ENCODE measurements at places on chromosomes 7 and 10.

DNA sequence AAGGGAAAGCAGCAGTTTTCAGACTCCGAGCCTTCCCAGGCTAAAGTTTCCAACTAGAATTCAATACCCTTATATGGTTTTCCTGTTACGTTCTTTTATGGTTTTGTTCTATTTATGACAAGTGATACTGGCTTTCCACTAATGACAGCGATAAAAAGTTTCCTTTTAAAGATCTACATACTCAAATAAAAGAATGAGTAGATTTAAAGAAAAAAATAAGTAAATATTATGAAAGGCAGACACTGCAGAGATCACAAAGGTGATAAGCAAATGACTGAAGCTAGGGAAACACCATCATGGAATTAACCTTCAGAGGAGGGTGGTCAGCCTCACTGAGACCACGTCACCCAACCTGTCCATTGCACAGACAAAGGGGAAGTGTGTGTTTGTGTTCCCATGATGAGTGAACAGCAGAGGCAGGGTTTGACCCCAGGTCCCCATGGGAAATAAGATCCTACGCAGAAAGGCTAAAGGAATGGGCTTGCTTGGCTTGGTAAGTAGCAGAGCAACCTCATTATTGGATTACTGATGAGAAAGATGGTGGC, 4.0 kb downstream of the VSIR start:
- DNase-seq, result no peak

DNA sequence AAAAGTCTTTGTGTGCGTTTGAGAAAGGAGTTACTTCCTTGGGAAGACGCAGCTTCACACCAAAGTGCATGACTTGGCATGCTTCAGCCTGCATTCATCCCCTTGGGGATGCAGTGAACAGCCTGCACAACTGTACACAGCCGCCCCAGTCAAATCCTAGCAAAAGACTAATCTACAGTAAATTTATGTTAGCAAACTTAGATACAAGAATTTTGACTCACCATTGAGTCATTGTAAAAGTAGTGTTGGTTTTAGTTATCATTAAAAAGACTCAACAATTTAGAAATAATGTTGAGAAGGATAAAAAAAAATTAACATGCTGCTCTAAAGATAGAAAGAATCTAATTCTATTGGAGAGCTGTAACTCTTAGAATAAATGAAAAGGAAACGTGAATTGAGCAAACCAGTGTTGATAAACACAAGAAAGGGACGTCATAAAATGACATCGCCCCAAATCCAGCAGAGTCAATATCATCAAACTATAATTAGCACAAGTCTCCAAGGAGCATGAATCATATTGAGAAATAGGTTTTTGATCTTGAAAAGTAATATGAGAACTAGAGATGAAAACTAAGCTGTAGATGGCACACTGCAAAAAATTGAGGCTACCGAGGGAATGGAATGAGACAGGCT, 11.9 kb upstream of the OPTN start:
- DNase-seq, result no peak

GRCh38 chr10:132199854-132200311, 13.1 kb downstream of the DPYSL4 start:
- no peak for DNase-seq

GRCh38 chr7:87935384-87935706, 1.3 kb downstream of the ADAM22 start:
- no peak for DNase-seq

DNA sequence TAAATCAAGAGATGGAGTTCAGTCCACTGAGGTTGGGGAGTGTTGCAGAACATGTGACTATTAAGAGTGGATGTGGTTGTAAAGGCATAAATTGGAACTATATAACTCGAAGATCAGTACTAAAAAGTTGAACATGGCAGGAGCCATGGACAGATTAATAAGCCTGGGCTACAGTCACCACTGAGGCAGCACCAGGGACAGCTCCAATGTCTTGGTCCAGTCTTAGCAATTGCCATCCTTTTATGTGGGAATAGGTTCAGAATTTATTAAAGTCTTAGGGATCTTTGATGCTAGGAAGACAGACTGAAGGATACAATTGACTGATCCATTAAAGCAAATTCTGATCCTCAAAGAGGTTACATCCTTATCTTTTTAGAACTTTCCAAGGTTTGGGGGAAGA, 156.6 kb downstream of the ADRA2A start:
- no peak for DNase-seq

DNA sequence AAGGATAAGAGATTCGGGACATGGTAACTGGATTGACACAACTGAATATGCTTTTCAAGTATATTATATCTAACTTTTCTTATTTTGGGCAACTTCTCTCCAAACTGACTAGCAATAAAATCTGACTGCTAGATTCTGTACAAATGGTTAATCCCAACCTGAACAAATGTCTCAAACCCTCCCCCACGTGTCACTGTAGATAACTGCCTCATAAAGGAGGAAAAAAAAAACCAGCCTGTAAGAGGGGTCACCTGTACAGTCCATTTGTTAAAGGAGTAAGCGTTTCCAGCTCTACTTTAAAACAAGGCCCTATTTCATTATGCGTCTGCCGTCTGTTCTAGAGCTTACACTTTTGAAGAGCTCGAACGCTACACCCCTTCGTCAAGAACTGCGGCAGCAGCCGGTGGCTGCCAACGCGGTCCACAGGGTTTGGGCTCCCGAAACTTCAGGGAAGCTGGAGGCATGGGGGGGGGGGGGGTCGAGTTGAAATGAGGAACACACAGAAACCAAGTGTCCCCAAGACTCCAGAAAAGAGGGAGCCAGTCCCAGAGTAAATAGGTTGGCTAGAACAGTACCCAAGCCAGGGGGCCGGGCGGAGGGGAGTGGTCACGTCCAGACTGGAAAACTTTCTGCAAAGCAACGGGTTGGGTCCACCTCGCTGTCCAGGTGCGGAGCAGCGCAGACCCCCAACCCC, 492 bp downstream of the COG5 start:
- no peak for DNase-seq

GRCh38 chr7:135711139-135711469, 16.9 kb downstream of the SLC13A4 start:
- no peak for DNase-seq

DNA sequence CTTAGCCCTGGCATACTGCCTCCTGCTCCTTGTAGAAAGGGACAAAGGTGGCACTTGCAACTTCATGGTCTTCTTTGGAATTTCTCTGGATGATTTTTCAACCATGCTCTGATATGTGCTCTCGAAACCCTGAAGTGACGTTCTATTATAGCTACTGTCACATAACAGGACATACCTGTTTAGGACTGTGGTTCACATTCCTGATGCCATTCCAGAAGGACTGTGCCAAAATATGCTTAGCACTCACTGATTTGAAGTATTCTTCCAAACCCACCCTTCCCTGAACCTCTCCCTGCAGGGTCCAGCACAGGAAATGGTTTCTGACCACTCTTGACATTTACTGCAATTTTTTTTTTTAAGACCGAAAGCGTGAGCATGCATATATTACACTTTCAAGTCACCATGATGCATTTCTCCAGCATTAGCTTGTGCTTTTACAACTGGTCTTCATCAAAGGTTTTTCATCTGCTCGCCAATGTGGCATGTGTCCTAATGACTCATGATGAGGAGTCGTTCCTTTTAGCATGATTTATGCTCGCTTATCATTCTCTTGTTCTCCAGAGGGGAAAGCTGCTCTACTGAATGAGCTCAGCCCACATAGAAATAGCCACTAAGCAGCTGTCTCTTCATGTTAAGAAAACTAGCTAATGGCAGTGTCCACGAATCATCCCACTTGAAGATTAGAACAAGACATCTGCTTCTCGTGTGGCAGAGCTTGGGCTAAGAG, 135.2 kb downstream of the ADAM12 start:
- no peak for DNase-seq

DNA sequence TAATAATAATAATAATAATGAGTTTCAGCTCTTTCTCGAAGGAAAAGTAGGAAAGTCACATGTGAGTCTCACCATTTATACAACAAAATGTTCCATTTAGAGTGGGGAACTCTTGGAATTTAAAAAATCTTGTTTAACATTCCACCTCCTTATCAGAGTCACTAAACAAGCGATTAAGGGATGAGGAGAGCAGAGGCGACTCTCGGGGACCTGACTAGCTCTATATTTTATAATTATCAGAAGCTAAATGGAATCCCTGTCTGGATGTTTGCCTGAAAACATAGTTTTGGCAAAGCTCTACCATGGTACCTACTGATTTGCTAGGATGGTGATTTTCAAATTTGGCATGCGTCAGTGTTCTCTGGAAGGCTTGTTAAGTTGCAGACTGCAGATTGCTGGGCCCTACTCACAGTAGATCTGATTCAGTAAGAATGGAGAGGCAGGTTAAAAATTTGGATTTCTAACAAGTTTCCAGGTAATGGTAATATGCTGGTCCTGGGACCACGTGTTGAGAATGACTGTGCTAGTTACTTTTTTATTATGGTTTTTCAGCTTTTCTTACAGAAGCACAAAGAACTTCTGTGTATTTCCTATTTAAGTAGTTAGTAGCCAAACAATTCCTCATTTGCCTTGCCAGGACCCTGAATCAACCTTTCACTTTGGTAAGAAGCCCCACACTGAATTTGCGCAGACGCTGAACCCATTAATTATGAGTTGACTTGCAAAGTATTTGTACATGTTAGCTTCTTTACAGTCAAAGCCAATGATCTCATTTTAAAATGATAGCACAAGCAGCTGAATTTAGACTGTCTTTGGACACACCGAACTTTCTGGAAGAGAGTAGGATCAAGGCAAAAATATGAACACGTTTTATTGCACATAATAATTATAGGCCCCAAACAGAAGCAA, 39.5 kb downstream of the CPED1 start:
- no peak for DNase-seq

- DNase-seq, result no peak
These were observed 5.0 kb upstream of the AQP1 start for GRCh38 chr7:30906515-30907240.

DNA sequence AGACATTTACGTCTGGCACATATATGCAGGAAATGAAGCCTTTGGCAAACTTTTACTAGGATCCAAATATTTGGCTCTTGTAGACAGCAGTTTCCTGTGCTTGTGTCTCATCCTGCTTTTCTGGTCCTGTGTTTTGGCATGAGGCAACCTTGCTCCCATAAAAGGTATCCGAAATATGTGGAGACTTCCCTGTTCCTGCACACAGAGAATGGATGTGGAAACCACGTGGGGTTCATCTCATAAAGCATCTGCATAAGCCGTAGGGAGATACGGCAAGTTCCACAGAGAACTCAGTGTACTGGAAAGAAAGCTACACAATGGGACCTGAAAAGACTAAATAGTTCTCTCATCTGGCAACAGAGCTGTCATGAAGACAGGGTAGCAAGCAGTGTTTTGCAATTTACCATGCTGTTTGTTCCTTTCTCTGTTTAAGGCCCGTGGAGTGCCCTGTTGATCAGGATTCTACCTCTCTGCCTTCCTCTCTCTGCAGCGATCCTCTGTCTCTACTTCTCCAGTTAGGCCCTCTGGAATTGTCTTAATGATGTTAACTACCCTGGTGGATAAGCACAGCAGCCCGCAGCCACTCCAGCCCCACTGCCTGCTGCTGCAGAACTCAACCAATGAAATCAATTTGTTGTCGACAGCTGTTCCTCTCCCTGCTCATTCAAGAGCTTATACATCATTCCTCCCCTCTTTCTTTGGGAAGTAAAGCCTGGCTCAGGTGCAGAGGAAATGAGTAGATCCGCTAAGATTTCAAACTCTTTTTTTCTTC, 293.6 kb downstream of the CSTF2T start:
- no peak for DNase-seq

- no peak for DNase-seq
These were observed 126.4 kb downstream of the CFAP58 start for GRCh38 chr10:104479906-104480593.

DNA sequence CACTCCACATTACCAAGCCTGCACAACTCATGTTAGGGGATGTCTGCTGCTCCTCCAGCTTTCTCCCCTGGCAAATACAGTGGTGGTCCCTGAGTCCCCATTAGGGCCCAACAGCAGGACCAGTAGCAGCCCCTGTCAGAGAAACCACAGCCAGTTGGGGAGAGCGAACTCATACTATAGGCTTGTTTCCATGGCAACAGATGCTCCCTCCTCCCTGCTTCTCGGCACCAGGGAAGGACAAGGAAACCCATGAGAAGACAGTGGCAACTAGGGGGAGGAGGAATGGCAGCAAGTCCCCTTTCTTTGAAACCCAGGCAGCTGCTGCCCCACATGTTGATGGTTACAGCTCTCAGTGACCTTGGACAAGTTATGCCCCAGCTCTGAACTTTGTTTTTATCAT, 326.4 kb downstream of the KCNMA1 start:
- no peak for DNase-seq

GRCh38 chr10:49008505-49009198, 69.0 kb upstream of the LRRC18 start:
- DNase-seq, result no peak

GRCh38 chr7:69062020-69062765, 536.1 kb upstream of the AUTS2 start:
- DNase-seq, result no peak

GRCh38 chr7:95974108-95974507, 201.8 kb downstream of the DYNC1I1 start:
- no peak for DNase-seq

DNA sequence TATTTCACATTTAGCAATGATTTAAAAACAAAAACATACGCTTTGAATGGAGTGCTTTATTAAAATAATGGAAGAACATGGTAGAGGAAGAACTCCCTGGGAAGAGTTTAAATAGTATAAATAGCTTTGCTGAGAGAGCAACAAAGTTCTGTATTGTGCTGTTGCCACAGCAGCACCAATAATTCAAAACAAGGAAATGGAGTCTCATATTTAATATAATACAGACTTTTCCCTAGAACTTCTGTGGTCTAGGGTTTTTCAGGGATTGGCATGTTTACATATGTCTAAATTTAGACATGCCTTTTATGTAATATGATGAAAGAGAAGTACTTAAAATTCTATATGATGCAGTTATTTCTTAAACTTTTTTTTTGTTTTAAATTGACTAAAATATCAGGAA, 217.2 kb upstream of the HDAC9 start:
- no peak for DNase-seq

- peak; percentile 49 for DNase-seq
These were observed 116.8 kb downstream of the ABLIM1 start for GRCh38 chr10:114541081-114541796.

DNA sequence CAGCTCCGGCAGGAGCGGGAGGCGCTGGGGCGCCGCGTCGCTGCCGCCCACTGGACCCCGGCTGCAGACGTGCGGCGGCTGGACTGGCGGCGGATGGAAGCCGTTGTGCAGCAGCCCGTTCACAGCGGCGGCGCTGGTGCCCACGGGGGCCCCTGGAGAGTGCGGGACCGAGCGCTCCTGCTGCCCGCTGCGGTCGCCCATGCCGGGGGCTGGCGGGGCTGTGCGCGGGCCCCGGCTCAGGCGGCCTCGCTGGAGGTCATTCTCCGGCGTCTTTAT, 413 bp downstream of the PANK1 start:
- DNase-seq, result no peak

GRCh38 chr7:83149466-83149865, 13.2 kb downstream of the PCLO start:
- DNase-seq, result no peak

DNA sequence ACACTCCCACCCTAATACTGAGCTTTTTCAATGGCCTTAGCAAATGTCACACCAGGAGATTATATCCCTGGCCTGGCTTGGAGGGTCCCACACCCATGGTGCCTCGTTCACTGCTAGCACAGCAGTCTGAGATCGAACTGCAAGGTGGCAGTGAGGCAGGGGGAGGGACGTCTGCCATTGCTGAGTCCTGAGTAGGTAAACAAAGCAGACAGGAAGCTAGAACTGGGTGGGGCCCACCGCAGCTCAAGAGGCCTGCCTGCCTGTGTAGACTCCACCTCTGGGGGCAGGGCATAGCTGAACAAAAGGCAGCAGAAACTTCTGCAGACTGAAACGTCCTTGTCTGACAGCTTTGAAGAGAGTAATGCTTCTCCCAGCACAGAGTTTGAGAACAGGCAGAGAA, 338.9 kb upstream of the MBL2 start:
- no peak for DNase-seq

Measured in activated CD8-positive, alpha-beta memory T cell treated with anti-CD3 and anti-CD28 coated beads for 4 hours (primary cell).